ENCODE measurements at places on chromosomes 1 and 21.

- peak overlapping the region; percentile 97 for H3K27ac ChIP-seq
- peak; percentile 82 for DNase-seq
- peaks cover 2% of the 10 kb centered on the region for H3K27me3 ChIP-seq
- H3K4me3 ChIP-seq = peak overlapping the region; percentile 80
- H3K36me3 ChIP-seq = no peaks in the 10 kb centered on the region
Measured at GRCh38 chr1:1573843-1574720, 581 bp downstream of the SSU72 start.

DNA sequence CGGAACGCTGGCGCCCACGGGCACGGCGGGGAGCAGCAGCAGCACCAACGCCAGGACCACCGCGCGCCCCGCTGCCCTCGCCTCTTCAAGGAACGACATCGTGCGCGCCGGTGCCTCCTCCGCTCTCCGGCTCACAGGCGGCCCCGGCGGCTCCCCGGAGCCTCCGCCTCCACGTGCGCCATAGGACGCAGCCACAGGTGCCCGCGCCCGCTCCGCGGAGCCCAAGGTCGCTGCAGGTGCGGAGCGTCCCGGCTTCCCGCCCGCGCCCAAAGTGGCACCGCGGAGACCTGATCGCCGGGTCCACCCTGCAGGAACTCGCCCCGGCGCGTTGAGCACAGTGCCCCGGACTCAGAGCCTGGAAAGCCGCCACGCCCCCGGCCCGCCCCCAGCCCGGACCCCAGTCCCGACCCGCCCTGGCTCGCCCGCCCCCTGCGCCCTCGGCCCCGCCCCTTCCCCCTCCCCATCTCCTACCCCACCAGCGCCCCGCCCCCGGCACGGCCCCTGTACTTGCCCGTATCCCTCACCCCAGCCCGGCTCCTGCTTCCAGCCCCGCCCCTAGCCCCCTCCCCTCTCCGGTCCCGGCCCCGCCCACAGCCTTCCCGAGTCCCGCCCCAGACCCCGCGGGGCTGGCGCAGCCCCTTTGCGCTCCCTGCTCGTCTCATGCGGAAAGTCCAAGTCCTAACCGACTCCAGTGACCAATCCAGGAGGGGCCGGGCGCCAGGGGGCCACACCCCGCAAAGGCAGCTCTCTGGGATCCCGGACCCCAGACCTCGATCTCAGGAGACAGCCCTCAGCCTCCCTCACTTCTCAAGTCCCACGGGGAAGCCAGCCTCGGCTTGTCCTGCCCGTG, at the start of gene MEGF6:
TSS of gene MEGF6 (minus strand) at position 339 of the 850 bp plus-strand sequence. CDS start at position 99, 240 bp downstream.
- no peaks in the 10 kb centered on the region for H3K27me3 ChIP-seq
- DNase-seq = no peak
- H3K4me1 ChIP-seq = peaks cover 10% of the 10 kb centered on the region
- H3K4me3 ChIP-seq = no peak within 1 kb of the TSS

DNA sequence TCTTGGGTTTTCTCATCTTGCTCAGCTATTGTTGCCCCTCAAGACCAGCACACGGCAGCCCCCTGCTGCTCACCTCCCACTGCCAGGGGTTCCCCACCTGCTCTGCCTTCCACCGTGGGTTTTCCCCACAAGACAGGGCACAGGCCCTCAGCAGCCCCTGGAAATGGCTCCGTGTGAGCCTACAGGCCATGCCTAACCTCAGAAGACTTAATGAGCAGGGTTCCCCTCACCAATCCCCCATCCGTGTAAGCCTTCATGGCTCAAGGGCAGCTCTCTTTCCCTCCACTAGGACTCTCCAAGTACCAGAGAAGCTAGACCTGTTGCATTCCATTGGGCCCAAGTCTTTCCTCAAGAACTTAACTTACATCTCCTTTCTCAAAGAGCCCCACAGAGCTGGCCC, 18.4 kb upstream of the RCAN3 start:
- no peak overlapping the region for H3K4me3 ChIP-seq
- no peaks in the 10 kb centered on the region for H3K36me3 ChIP-seq
- H3K27me3 ChIP-seq = no peaks in the 10 kb centered on the region
- no peak overlapping the region for H3K27ac ChIP-seq
- no peak for DNase-seq
- no peaks in the 10 kb centered on the region for H3K4me1 ChIP-seq

- H3K4me1 ChIP-seq = no peaks in the 10 kb centered on the region
- no peak overlapping the region for H3K27ac ChIP-seq
- H3K36me3 ChIP-seq = no peaks in the 10 kb centered on the region
- no peaks in the 10 kb centered on the region for H3K27me3 ChIP-seq
- H3K4me3 ChIP-seq = no peak overlapping the region
- peak; percentile 67 for DNase-seq
Measured at GRCh38 chr1:62175568-62176179, 19.0 kb upstream of the L1TD1 start.

DNA sequence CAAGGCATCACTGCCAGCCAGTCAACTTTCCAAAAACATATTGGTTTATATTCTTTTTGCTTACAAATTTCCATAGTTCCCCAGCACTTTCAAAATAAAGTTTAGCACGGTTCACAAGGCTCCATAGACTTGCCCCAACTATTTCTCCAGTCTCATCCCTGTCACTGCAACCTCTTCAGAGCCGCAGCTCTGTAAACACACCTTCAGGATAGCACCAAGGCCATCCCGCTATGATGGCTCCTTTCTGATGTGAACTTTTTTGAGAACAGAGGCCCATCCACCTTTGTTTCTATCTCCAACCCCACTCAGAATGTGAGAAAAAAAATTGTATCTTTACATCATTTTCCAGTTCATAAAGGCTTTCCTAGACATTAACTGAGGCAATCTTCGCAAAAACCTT, 26.3 kb downstream of the PGM1 start:
- H3K27ac ChIP-seq = no peak overlapping the region
- no peaks in the 10 kb centered on the region for H3K27me3 ChIP-seq
- DNase-seq = no peak
- H3K4me3 ChIP-seq = no peak overlapping the region
- H3K36me3 ChIP-seq = no peaks in the 10 kb centered on the region
- no peaks in the 10 kb centered on the region for H3K4me1 ChIP-seq

GRCh38 chr1:100565937-100566699, 28.2 kb downstream of the GPR88 start:
- no peak for DNase-seq
- no peaks in the 10 kb centered on the region for H3K27me3 ChIP-seq
- H3K4me1 ChIP-seq = no peaks in the 10 kb centered on the region
- H3K27ac ChIP-seq = no peak overlapping the region
- no peak overlapping the region for H3K4me3 ChIP-seq

DNA sequence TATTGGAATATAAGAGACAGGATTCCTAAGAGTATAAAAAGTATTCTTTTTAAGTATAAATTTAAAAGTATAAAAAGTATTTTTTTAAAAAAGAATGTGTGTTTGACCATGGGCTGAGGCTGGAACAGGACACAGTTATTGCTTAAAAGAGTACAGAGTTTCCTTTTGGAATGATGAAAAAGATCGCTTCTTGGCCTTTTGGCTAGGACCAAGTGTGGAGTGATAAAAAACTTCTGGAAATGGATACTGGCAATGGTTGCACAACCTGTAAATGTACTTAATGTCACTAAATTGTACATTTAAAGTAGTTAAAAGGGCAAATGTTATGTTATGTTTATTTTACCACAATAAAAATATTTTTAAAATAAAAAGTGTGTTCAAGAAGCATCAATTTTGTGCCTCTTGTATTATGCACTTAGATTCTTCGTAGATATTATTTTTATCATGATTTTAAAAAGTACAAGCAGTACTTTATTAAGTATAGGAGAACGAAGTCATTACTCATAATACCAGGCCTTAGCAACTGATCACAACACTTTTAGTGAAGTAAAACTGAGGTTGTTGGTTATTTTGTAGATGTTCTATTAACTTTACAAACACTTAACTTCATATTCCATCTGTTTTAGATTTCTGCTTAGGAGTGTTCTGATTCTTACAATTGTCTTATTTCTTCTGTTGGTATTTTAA, 389.1 kb upstream of the ZP4 start:
- no peaks in the 10 kb centered on the region for H3K4me1 ChIP-seq
- no peaks in the 10 kb centered on the region for H3K27me3 ChIP-seq
- no peaks in the 10 kb centered on the region for H3K36me3 ChIP-seq
- no peak for DNase-seq
- H3K4me3 ChIP-seq = no peak overlapping the region
- no peak overlapping the region for H3K27ac ChIP-seq

DNA sequence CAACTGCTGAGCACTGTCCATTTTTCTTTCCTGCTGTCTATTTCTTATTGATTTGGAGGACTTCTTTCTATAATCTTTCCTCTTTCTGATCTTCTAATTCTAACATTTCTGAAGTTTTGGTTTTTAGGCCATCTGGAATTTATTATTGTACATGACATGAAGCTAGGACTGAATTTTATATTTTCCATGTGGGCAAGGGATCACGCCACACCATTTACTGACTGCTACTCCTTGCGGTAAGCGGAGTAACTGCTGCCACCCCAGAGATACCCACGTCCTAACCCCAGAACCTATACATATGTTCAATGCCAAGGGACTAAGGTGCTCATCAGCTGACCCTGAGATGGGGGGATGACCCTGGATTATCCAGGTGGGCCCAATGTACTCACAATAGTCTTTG, 70.6 kb downstream of the NPHP4 start:
- H3K4me1 ChIP-seq = no peaks in the 10 kb centered on the region
- H3K4me3 ChIP-seq = no peak overlapping the region
- no peaks in the 10 kb centered on the region for H3K36me3 ChIP-seq
- H3K27me3 ChIP-seq = no peaks in the 10 kb centered on the region
- H3K27ac ChIP-seq = no peak overlapping the region

- no peak for DNase-seq
- H3K4me1 ChIP-seq = no peaks in the 10 kb centered on the region
- no peaks in the 10 kb centered on the region for H3K36me3 ChIP-seq
- no peak overlapping the region for H3K27ac ChIP-seq
- no peak overlapping the region for H3K4me3 ChIP-seq
- H3K27me3 ChIP-seq = no peaks in the 10 kb centered on the region
Measured at GRCh38 chr1:98385652-98386051, 275.9 kb upstream of the SNX7 start.

GRCh38 chr1:95850763-95851162, 616.8 kb downstream of the RWDD3 start:
- H3K27ac ChIP-seq = no peak overlapping the region
- H3K27me3 ChIP-seq = no peaks in the 10 kb centered on the region
- H3K4me3 ChIP-seq = no peak overlapping the region
- no peaks in the 10 kb centered on the region for H3K36me3 ChIP-seq

DNA sequence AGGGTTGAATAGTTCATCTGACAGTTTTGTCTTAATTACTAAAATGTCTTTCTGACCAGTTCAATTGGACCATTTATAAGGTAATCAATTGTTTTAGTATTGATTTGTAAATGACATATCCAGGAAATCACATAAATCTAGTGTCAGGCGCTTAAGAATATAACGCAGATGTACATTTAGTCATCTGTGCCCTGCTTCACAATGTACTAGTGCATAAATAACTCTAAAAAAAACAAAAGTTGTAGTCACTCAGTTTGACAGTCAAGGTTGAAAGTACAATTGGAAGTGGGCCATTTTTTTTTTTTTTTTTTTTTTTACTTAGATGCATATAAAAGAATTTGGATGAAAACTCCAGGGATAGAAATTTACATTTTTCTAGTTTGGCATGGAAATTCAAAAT, 490.4 kb downstream of the PTPRC start:
- no peak overlapping the region for H3K27ac ChIP-seq
- no peak for DNase-seq
- H3K4me1 ChIP-seq = no peaks in the 10 kb centered on the region
- H3K27me3 ChIP-seq = no peaks in the 10 kb centered on the region

GRCh38 chr1:216306830-216307229, 116.4 kb downstream of the USH2A start:
- no peak for DNase-seq
- H3K27ac ChIP-seq = no peak overlapping the region
- no peaks in the 10 kb centered on the region for H3K4me1 ChIP-seq

DNA sequence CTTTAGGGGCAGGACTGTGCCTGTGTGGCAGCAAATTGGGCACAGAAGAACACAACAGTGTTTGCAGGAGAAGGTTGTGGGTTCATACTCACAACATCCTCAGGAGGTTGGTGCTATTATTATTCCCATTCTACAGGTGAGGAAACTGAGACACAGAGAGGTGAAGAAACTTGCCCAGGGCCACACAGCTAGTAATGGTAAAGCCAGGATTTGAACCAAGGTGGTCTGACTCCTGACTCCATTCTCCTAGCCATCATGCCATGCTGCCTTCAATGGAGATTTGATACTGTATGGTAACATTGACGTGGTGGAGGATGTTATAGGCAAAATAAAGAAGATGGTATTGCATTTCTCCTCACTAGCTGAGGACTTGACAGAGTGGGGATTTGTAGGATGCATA, 334.2 kb downstream of the RPS6KC1 start:
- no peaks in the 10 kb centered on the region for H3K36me3 ChIP-seq
- H3K27ac ChIP-seq = no peak overlapping the region
- no peaks in the 10 kb centered on the region for H3K27me3 ChIP-seq
- no peaks in the 10 kb centered on the region for H3K4me1 ChIP-seq
- H3K4me3 ChIP-seq = no peak overlapping the region

- H3K27ac ChIP-seq = no peak overlapping the region
- no peak overlapping the region for H3K4me3 ChIP-seq
- DNase-seq = no peak
- no peaks in the 10 kb centered on the region for H3K4me1 ChIP-seq
- no peaks in the 10 kb centered on the region for H3K36me3 ChIP-seq
Measured at GRCh38 chr1:235873045-235873444, 6.3 kb upstream of the LYST start.

- H3K27me3 ChIP-seq = no peaks in the 10 kb centered on the region
- H3K4me1 ChIP-seq = no peaks in the 10 kb centered on the region
- peaks cover 3% of the 10 kb centered on the region for H3K36me3 ChIP-seq
- H3K27ac ChIP-seq = no peak overlapping the region
- peak; percentile 23 for DNase-seq
Measured at GRCh38 chr1:221708076-221708571, 33.8 kb downstream of the DUSP10 start.

- peaks cover 2% of the 10 kb centered on the region for H3K4me1 ChIP-seq
- H3K4me3 ChIP-seq = no peak overlapping the region
- no peaks in the 10 kb centered on the region for H3K36me3 ChIP-seq
- no peaks in the 10 kb centered on the region for H3K27me3 ChIP-seq
Measured at GRCh38 chr1:17561561-17561985, 22.1 kb downstream of the ARHGEF10L start.

- no peaks in the 10 kb centered on the region for H3K4me1 ChIP-seq
- no peaks in the 10 kb centered on the region for H3K36me3 ChIP-seq
- H3K27ac ChIP-seq = peak overlapping the region; percentile 74
- no peaks in the 10 kb centered on the region for H3K27me3 ChIP-seq
- peak; percentile 85 for DNase-seq
Measured at GRCh38 chr1:21344750-21345443, 54.6 kb upstream of the ECE1 start.

- H3K27ac ChIP-seq = no peak overlapping the region
- H3K27me3 ChIP-seq = no peaks in the 10 kb centered on the region
- no peak overlapping the region for H3K4me3 ChIP-seq
Measured at GRCh38 chr1:93504247-93505033, 56.5 kb downstream of the FNBP1L start.

Data from kidney (tissue), 22 donors.